Naive thymus-derived CD4-positive, alpha-beta T cell (primary cell): ENCODE measurements at places on chromosomes 7 and 10. TPM values are rescaled to one million over a fixed set of nuclear protein-coding genes. Genes with fewer than 3 reads are reported as not detected.
A peak's percentile ranks its signal among the peaks of the same experiment; 100 is the strongest.

GRCh38 chr7:140734729-140735128 is 38.2 kb downstream of the NDUFB2 start:
- H3K27ac ChIP-seq: no peak overlapping the region
- H3K4me1 ChIP-seq: no peaks in the 10 kb centered on the region
- H3K27me3 ChIP-seq: no peaks in the 10 kb centered on the region
- H3K36me3 ChIP-seq: no peaks in the 10 kb centered on the region
- H3K4me3 ChIP-seq: no peak overlapping the region

- H3K4me3 ChIP-seq: no peak overlapping the region
- no peaks in the 10 kb centered on the region for H3K27me3 ChIP-seq
- DNase-seq: no peak
- no peak overlapping the region for H3K27ac ChIP-seq
- H3K36me3 ChIP-seq: no peaks in the 10 kb centered on the region
- no peaks in the 10 kb centered on the region for H3K4me1 ChIP-seq
Measured at GRCh38 chr7:101664436-101664835, 35.3 kb upstream of the MYL10 start.

Gene FANK1
- 0.25 TPM in 1 of 2 replicates, not detected in the other for total RNA-seq

Gene SLC13A1
- total RNA-seq: not detected

Gene ACSM6
- total RNA-seq: not detected

- H3K4me1 ChIP-seq: no peaks in the 10 kb centered on the region
- no peaks in the 10 kb centered on the region for H3K27me3 ChIP-seq
- H3K36me3 ChIP-seq: no peaks in the 10 kb centered on the region
- no peak for DNase-seq
- no peak overlapping the region for H3K4me3 ChIP-seq
Measured at GRCh38 chr10:123906296-123906695, 14.7 kb upstream of the CPXM2 start.

DNA sequence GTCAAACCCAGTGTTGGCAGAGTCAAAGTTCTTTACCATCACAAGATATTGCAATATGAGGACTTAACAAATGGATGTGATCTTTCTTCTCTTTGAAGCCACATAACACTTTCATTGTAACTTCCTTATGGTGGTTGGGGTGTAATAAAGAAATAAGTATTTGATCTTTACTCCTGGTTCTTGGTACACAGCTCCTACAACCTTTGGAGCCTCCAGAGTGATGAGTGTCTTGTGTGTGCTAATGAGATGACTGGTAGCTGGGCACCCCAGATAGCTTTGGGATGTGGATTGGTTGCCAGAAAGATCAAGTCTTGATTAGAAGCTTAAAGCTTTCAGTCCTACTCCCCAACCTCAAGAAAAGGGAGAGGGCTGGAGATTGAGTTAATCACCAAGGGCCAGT is 31.1 kb upstream of the YAE1 start:
- H3K4me3 ChIP-seq: no peak overlapping the region
- no peaks in the 10 kb centered on the region for H3K4me1 ChIP-seq
- DNase-seq: no peak

Gene ERVW-1
- total RNA-seq: 0.24 TPM

GRCh38 chr7:156032973-156033372 is 220.7 kb upstream of the SHH start:
- H3K27ac ChIP-seq: no peak overlapping the region
- H3K4me1 ChIP-seq: no peaks in the 10 kb centered on the region
- H3K4me3 ChIP-seq: no peak overlapping the region
- H3K27me3 ChIP-seq: no peaks in the 10 kb centered on the region

DNA sequence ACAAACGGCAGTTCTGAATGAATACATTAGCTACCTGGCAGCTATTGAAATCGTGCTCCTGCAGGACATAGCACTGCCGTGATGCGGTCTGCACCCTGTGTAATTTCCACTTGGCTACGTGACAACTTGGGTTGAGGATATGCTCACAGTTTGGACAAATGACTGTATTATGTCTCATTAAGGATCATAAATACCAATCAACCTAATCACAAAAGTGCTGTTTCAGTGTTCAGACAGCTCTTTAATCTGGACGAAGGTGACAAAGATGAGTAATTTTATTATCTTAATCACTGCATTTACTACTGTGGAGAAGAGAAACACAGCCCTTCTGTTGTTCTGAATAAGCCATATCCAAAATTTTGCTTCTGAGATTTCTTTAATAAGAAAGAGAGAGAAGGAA is 210.8 kb upstream of the PFKP start:
- DNase-seq: no peak
- no peaks in the 10 kb centered on the region for H3K36me3 ChIP-seq
- H3K4me1 ChIP-seq: no peaks in the 10 kb centered on the region
- H3K4me3 ChIP-seq: no peak overlapping the region
- H3K27ac ChIP-seq: no peak overlapping the region

Gene FAM25G
- total RNA-seq: not detected

Gene MRC1
- 0.05 TPM in 1 of 2 replicates, not detected in the other for total RNA-seq

- H3K4me3 ChIP-seq: peak overlapping the region; percentile 96
- H3K36me3 ChIP-seq: peaks cover 11% of the 10 kb centered on the region
- DNase-seq: no peak
- H3K4me1 ChIP-seq: peaks cover 17% of the 10 kb centered on the region
- peak overlapping the region; percentile 84 for H3K27ac ChIP-seq
Measured at GRCh38 chr10:100186253-100187212, 704 bp upstream of the ERLIN1 start.

- H3K4me3 ChIP-seq: no peak overlapping the region
- no peaks in the 10 kb centered on the region for H3K27me3 ChIP-seq
Measured at GRCh38 chr10:3421537-3422257, 249.1 kb upstream of the PITRM1 start.

GRCh38 chr10:78605800-78606350 is 462.9 kb upstream of the ZMIZ1 start:
- no peak for DNase-seq
- H3K4me1 ChIP-seq: no peaks in the 10 kb centered on the region
- no peak overlapping the region for H3K27ac ChIP-seq
- H3K4me3 ChIP-seq: no peak overlapping the region
- H3K27me3 ChIP-seq: no peaks in the 10 kb centered on the region

Gene ZNF117
- total RNA-seq: 4.4 TPM

- H3K27me3 ChIP-seq: no peaks in the 10 kb centered on the region
- no peak overlapping the region for H3K4me3 ChIP-seq
- no peak for DNase-seq
Measured at GRCh38 chr7:111657018-111657417, 94.7 kb upstream of the IMMP2L start.

Gene GPR26
- not detected for total RNA-seq

Gene DAGLB
- total RNA-seq: 44.3 TPM

GRCh38 chr7:37833818-37834146 is 14.6 kb upstream of the NME8 start:
- H3K4me3 ChIP-seq: no peak overlapping the region
- H3K4me1 ChIP-seq: peaks cover 5% of the 10 kb centered on the region
- no peaks in the 10 kb centered on the region for H3K27me3 ChIP-seq
- H3K27ac ChIP-seq: no peak overlapping the region
- no peaks in the 10 kb centered on the region for H3K36me3 ChIP-seq

GRCh38 chr7:157615101-157615817 is 278.5 kb downstream of the DNAJB6 start:
- no peak overlapping the region for H3K27ac ChIP-seq
- H3K4me3 ChIP-seq: no peak overlapping the region
- no peaks in the 10 kb centered on the region for H3K36me3 ChIP-seq

Gene ZNF425
- 0.61 TPM for total RNA-seq

DNA sequence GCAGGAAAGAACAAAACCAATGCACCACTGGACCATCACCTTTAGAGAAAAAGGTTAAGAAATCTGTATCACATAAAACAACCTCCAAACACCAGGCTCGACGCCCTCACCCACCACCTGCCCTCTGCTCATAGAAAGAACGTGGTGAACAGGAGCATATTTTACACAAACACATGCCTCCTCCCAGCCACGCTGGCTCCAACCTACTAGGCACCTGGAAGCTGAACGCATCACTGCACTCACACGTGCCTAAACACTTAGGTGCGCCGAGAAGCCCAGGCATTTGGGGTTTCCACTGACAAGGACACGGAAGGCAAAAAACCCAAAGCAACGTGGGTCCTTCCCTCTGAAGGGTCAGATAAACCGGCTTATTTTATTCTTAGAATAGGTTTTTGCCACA is 56.0 kb downstream of the PTPRN2 start:
- no peaks in the 10 kb centered on the region for H3K27me3 ChIP-seq
- no peak overlapping the region for H3K27ac ChIP-seq
- no peaks in the 10 kb centered on the region for H3K36me3 ChIP-seq
- H3K4me1 ChIP-seq: no peaks in the 10 kb centered on the region
- DNase-seq: no peak

Gene CROT
- 7.7 TPM for total RNA-seq

- peak; percentile 62 for DNase-seq
- no peak overlapping the region for H3K4me3 ChIP-seq
- H3K4me1 ChIP-seq: no peaks in the 10 kb centered on the region
- no peak overlapping the region for H3K27ac ChIP-seq
Measured at GRCh38 chr10:98045785-98046389, 15.5 kb upstream of the CRTAC1 start.

GRCh38 chr10:131119626-131120355 is 191.7 kb downstream of the TCERG1L start:
- no peaks in the 10 kb centered on the region for H3K36me3 ChIP-seq
- no peaks in the 10 kb centered on the region for H3K27me3 ChIP-seq
- H3K27ac ChIP-seq: no peak overlapping the region
- H3K4me1 ChIP-seq: no peaks in the 10 kb centered on the region
- DNase-seq: no peak

DNA sequence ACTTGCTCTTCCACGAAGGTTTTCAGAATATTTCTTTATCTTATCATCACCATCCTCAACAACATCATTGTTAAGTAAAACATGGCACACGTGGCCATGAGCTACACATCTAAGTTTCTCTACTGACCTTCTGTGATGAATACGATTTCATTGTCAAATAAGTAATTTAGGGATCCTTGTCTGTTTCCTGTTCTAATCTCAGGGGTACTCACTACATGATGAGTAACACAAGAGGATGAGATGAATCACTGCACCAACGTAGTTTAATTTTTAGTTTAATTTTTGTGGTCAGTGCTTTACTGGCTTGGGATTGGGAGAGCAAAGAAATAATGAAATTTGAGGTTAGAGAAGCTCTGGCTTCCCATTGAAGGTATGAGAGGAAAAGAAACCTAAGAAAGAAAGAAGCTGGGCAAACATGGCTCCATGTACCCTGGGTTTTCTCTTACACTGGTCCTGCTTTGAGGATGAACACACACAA is 461.9 kb upstream of the KLF6 start:
- no peak overlapping the region for H3K27ac ChIP-seq
- H3K4me3 ChIP-seq: no peak overlapping the region
- H3K4me1 ChIP-seq: no peaks in the 10 kb centered on the region
- no peak for DNase-seq
- H3K27me3 ChIP-seq: no peaks in the 10 kb centered on the region

- no peak overlapping the region for H3K4me3 ChIP-seq
- no peaks in the 10 kb centered on the region for H3K36me3 ChIP-seq
- no peak overlapping the region for H3K27ac ChIP-seq
- H3K27me3 ChIP-seq: no peaks in the 10 kb centered on the region
- no peak for DNase-seq
Measured at GRCh38 chr10:63832686-63833085, 311.5 kb downstream of the REEP3 start.

GRCh38 chr7:36896956-36897590 is 172.8 kb upstream of the AOAH start:
- peaks cover 3% of the 10 kb centered on the region for H3K36me3 ChIP-seq
- H3K27me3 ChIP-seq: no peaks in the 10 kb centered on the region
- no peak for DNase-seq
- H3K4me1 ChIP-seq: no peaks in the 10 kb centered on the region
- H3K27ac ChIP-seq: no peak overlapping the region
- H3K4me3 ChIP-seq: no peak overlapping the region

DNA sequence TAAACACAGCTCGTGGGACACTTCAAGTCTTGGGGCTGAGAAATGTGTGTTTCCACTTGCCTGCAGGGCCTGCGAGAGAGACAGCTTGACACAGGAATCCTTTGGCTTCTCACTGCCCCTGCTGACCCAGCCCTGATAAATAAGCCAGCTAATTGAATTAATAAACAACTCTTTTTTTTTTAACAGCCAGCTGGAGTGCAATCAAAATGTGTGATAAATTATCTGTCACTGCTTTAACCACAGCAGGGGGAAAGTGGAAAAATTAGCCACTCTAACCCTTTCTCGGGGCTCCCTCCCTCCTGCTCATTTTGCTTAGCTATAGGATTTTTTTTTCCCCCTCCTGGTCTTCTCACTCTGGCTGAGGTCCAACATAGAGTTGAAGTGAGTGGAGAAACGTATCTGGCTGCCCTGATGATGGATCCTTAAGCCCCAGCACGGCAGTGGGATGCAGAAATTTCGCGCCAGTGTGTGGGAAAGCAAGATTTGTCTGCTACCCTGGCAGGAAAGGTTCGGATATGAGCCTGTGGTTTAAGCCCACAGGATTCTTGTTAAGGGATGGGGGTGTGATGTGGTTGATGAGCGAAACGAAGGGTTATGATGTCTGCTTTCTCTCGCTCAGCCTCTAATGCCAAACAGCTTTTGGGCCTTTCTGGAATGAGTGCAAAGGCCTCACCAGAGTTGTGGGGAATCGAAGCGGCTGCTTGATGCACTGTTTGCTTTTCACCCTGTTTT is 173.8 kb downstream of the TRIL start:
- H3K4me1 ChIP-seq: no peaks in the 10 kb centered on the region
- H3K4me3 ChIP-seq: no peak overlapping the region
- H3K27me3 ChIP-seq: no peaks in the 10 kb centered on the region
- H3K36me3 ChIP-seq: no peaks in the 10 kb centered on the region

- no peak overlapping the region for H3K4me3 ChIP-seq
- H3K27ac ChIP-seq: no peak overlapping the region
- H3K27me3 ChIP-seq: no peaks in the 10 kb centered on the region
- H3K4me1 ChIP-seq: peaks cover 10% of the 10 kb centered on the region
Measured at GRCh38 chr10:44882166-44882720, 28.9 kb upstream of the TMEM72 start.

DNA sequence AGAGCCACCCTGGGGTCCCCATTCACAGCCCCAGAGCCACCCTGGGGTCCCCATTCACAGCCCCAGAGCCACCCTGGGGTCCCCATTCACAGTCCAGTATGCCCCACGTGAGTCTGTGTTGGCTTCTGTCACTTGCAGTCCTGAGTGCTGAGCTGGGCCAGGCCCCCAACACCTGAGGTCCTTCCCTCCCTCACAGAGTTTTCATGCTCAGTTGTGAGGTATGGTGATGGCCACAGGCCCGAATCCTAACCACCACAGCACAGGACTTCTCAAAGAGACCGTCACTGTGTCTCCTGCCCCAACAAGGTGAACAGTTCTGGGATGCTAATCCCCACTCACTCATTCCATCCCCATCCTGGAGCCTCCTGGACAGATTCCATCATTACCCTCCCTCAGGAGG is 239.2 kb downstream of the PTPRN2 start:
- H3K36me3 ChIP-seq: no peaks in the 10 kb centered on the region
- H3K27ac ChIP-seq: no peak overlapping the region
- H3K4me3 ChIP-seq: no peak overlapping the region
- no peak for DNase-seq
- H3K27me3 ChIP-seq: no peaks in the 10 kb centered on the region
- H3K4me1 ChIP-seq: no peaks in the 10 kb centered on the region

Gene CCSER2
- 133 TPM for total RNA-seq

Gene GNAT3
- not detected for total RNA-seq

GRCh38 chr10:79411546-79412495 is 33.6 kb downstream of the ZCCHC24 start:
- no peaks in the 10 kb centered on the region for H3K27me3 ChIP-seq
- no peak overlapping the region for H3K4me3 ChIP-seq
- no peak overlapping the region for H3K27ac ChIP-seq
- H3K4me1 ChIP-seq: no peaks in the 10 kb centered on the region
- H3K36me3 ChIP-seq: no peaks in the 10 kb centered on the region
- no peak for DNase-seq

- H3K4me1 ChIP-seq: no peaks in the 10 kb centered on the region
- H3K27ac ChIP-seq: no peak overlapping the region
- no peaks in the 10 kb centered on the region for H3K27me3 ChIP-seq
Measured at GRCh38 chr7:132122901-132123300, 453.4 kb downstream of the PLXNA4 start.

Gene CUBN
- total RNA-seq: 14.9 TPM

- no peaks in the 10 kb centered on the region for H3K4me1 ChIP-seq
- no peaks in the 10 kb centered on the region for H3K27me3 ChIP-seq
- DNase-seq: no peak
Measured at GRCh38 chr7:13077466-13077865, 390.0 kb downstream of the ARL4A start.
